ENCODE measurements at places on chromosomes 2 and 18.

DNA sequence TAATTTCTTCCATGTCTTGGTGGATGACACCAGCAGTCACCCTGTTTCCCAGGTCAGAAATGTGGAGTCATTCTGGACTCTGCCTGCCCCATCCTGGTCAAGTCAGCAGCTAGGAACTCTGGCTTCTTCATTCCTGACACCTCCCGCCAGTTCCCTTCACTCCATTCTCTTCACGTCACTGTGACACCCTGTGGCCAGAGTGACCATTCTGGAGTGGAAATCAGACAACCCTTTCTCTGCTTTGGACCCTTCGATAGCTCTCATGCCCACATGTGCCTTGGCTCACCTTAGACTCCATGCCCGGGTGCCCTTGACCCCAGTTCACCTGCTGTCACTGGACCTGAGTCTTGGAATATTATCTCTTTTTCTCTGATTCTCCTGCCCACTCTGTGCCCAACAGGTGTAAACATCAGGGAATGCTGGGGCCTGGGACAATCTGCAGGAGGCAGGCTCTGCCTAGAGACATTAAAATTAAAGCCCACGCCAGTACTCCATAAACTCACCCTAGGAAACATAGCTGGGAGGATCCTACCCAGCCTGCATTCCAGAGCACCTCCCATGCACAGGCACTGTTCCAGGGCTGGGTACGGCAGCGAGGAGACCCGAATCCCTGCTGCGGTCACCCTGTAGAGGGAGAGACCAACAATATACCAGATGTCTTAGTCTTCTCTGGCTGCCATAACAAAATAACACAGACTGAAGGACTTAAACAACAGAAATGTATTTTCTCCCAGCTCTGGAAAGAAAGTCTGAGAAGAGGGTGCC, 41.1 kb upstream of the FAHD2A start:
- no peak overlapping the region for H3K27ac ChIP-seq
- H3K4me3 ChIP-seq = no peak overlapping the region
- H3K36me3 ChIP-seq = no peaks in the 10 kb centered on the region
- H3K27me3 ChIP-seq = no peaks in the 10 kb centered on the region

DNA sequence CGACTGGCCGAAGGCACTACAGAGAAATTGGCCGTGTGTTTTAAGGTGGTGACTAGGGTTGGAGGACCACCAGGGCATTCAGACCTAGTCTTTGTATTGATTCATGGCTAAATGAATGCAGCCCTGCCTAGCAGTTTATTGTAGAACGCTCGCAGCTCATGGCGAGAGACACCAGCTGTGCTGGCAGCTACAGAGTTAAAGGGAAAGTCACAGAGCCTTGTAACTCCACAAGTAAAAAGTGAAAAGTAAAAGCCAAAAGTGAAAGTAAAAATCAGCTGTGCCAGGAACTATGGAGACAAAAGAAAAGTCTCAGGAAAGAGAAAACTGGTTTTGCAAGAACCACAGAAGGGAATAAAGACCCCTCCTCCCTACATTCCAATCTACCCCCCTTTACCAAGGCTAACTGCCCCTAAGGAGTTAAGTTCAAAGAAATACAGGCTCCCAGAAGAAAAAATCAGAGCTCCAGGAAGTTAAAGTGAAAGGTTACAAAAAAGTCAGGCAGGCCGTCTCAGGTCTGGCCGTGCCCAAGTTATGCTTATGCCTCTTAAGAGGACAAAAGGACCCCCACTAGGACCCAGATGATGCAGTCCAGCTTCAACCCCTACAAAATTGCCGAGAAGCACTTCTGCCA, 46.4 kb upstream of the SELENOI start:
- peaks cover 5% of the 10 kb centered on the region for H3K4me1 ChIP-seq
- H3K27ac ChIP-seq = no peak overlapping the region
- no peak overlapping the region for H3K4me3 ChIP-seq
- no peaks in the 10 kb centered on the region for H3K27me3 ChIP-seq
- no peaks in the 10 kb centered on the region for H3K36me3 ChIP-seq

DNA sequence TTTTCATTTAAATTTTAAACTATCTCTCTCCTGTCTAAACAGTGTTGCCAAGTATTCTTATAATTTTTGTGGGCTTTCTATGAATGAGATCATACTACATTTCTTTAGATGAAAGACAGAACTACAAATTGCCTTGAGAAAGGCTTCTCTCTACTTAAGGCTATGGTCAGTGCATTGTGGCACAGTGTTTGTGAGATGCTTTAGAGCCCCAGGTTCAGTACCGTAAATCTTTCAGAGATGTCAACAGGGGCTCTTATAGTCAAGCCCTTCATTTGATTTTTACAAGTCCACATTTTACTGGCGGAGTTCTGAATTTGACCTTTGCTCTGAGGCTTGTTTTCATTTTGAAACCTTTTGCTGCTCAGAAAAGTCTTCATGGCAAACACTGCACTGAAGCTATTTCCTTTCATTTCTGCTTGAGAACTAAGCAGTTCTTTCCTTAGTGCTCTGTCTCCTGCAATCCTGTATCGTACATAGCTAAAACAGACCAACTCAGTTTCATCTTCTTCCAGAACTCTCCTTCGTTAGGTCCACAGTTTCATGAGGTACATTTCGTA, 175.2 kb downstream of the NYAP2 start:
- no peak for DNase-seq
- no peaks in the 10 kb centered on the region for H3K27me3 ChIP-seq
- H3K36me3 ChIP-seq = no peaks in the 10 kb centered on the region
- no peak overlapping the region for H3K4me3 ChIP-seq
- no peak overlapping the region for H3K27ac ChIP-seq
- no peaks in the 10 kb centered on the region for H3K4me1 ChIP-seq

DNA sequence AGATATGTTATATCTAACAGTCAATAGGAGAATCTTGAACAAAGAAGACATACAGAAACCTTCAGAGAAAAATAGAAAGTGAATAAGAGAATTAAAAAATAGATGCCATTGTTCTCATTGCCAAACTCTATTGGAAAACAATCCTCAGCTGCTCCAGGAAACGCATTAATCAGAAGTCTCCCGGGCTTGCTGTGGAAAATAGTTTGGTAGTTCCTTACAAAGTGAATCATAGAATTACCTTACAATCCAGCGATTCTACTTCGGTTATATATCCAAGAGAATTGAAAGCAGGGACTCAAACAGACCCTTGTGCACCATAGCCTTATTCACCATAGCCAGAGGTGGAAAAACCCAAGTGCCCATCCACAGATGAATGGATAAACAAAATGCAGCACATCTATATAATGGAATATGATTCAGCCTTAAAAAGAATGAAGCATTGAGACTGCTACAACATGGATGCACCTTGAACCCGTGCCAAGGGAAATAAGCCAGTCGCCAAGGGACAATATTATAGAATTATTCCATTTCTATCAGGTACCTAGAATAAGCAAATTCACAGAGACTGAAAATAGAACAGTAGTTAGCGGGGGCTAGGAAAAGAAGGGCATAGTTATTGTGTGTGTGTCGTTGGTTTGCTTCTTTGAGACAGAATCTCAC, 21.9 kb upstream of the CHRNA1 start:
- DNase-seq = no peak
- no peaks in the 10 kb centered on the region for H3K36me3 ChIP-seq
- peaks cover 14% of the 10 kb centered on the region for H3K4me1 ChIP-seq
- no peak overlapping the region for H3K4me3 ChIP-seq
- H3K27me3 ChIP-seq = no peaks in the 10 kb centered on the region
